Psoas muscle (tissue), 8 donors: ENCODE measurements at places on chromosomes 13 and 19.

DNA sequence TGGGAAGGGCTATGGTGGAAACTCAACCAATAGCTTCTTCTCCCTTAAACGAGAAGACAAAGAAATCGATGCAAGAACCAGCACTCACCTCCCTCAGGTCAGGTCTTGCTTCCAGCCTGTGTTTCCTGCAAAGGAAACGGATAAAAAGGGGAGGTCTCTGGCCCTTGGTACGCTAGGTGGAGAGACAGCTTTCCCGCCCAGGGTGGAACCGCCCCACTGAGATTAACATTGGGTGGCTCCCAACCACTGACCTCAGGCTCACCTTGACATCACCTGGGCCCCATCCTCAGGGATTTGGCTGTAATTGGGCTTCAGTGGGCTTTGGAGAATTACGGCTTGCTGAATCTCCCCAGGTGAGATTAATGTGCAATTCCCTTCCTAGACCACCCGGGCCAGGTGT is at the start of gene NLRP7:
Gene NLRP7 (minus strand): TSS at position 150 of the 400 bp plus-strand sequence.
- no peak within 1 kb of the TSS for H3K4me3 ChIP-seq
- DNase-seq: no peak
- H3K4me1 ChIP-seq: no peaks in the 10 kb centered on the region
- H3K27me3 ChIP-seq: no peaks in the 10 kb centered on the region

- no peaks in the 10 kb centered on the region for H3K4me1 ChIP-seq
- no peak for DNase-seq
- H3K27me3 ChIP-seq: no peaks in the 10 kb centered on the region
- H3K36me3 ChIP-seq: no peaks in the 10 kb centered on the region
- H3K4me3 ChIP-seq: no peak overlapping the region
- H3K27ac ChIP-seq: no peak overlapping the region
Observed at GRCh38 chr19:28960986-28961705, 251.8 kb downstream of the UQCRFS1 start.

DNA sequence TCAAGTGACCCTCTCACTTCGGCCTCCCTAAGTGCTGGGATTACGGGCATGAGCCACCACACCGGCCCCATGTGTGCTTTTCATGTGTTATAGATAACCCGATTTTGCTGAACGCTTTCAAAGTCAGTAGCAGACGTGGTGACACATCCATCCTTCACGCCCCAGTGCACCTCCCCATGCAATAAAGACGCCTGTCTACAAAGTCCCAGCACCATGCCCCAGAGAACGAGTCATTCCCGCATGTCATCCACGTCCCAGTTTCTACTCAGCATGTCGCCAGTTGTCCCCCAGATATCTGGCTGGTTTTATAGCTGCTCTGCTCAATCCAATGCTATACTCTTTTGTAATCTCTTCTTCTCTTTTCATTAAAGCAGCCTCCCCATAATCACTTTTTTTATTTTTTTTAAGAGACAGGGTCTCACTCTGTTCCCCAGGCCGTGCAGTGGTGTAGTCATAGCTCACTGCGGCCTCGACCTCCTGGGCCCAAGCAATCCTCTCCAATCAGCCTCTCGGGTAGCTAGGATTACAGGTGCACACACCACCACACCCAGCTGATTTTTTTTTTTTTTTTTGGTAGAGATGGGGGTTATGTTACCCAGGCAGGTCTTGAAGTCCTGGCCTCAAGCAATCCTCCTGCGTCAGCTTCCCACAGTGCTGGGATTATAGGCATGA is 42.5 kb downstream of the DNM2 start:
- no peak overlapping the region for H3K27ac ChIP-seq
- no peak overlapping the region for H3K4me3 ChIP-seq
- H3K4me1 ChIP-seq: peaks cover 10% of the 10 kb centered on the region
- peaks cover 21% of the 10 kb centered on the region for H3K36me3 ChIP-seq
- DNase-seq: no peak

- no peaks in the 10 kb centered on the region for H3K36me3 ChIP-seq
- no peaks in the 10 kb centered on the region for H3K4me1 ChIP-seq
- no peaks in the 10 kb centered on the region for H3K27me3 ChIP-seq
- H3K27ac ChIP-seq: no peak overlapping the region
- no peak overlapping the region for H3K4me3 ChIP-seq
Observed at GRCh38 chr13:51556740-51557139, 27.5 kb upstream of the WDFY2 start.
